ENCODE measurements at places on chromosomes 5 and 9.

DNA sequence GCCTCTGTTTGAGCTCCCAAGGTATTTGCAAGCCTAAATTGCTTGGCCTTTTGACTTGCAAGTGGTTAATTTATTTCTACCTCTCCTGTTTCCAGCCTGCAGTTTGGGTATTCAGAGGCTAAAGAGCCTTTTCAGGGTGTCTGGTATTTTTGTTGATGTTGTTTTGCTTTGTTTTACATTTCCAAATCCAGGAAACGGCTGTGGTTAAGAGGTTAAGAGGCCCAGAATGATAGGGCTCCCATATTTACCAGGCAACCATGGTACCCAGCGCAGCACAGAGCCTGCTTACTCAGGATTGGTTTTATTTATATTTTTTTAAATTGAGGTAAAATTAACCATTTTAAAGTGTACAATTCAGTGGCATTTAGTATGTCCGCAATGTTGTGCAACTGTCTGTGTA is 92.1 kb downstream of the PDZD2 start:
- DNase-seq, result peak; percentile 25

GRCh38 chr5:142201471-142201887 is 92.9 kb downstream of the NDFIP1 start:
- DNase-seq, result no peak

GRCh38 chr9:114972510-114973136 is 42.2 kb upstream of the TNFSF8 start:
- no peak for DNase-seq

DNA sequence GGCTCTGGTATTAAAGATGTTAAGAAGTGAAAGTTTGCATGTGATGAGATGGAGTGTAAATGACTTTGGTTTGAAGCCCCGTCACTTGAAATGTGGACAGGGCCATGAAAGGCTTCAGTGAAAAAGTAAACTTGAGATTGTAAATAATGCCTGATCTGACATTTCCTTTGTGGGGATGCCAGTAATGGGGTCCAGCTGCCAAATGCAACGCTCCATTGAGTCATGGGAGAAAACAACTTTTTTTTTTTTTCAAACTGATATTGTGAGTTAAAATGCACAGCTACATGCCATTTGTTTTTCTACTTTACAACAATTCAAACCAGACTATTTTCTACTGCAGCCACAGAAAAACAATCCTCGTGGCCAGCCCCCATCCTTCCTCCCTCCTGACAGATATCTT is 327.0 kb upstream of the TNC start:
- no peak for DNase-seq

DNA sequence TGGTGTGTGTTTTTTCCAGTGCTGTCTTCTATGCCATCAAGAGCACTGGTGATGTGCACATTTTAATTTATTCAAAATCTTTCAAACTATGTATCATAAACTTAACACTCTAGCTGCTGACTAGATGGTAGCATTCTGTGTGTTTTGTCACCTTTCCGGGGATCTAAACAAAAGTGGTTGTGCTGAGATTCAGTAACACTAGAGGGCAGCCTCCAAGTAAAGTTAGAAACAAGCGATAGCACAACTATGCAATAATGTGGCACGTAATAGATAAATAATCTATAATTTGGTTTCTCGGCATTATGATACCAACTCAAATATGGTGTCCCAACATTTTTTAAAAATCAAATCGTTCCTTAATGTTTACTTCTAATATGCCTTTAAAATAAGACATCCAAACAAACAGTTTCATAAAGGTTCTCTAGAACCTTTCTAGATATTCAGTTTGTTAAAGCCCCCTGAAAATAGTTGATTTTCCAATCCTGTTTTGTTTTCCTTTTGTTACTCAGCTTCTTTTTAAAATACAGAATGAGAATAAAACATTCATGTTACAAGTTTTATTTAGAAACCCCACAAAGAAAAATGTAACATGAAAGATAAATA is 16.9 kb downstream of the SEMA6A start:
- DNase-seq, result no peak

DNA sequence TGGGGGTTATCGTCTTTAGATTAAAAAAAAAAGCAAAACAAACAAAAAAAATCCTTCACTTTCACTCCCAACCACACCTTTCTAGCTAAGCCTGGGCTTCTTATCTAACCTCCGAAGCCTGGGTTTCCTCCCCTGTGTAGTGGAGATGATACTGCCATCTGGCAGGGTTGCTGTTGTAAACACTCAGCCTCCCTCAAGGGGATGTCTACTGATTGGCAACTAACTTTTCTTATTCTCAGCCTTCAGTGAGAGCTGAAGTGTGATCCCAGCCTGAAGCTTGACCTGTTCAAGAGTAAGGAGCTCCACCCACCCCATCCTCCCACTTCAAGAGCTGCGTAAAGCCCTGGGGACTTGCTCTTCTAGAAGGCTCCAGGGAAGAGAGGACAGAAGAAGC is 21.5 kb upstream of the WWC1 start:
- DNase-seq, result no peak

DNA sequence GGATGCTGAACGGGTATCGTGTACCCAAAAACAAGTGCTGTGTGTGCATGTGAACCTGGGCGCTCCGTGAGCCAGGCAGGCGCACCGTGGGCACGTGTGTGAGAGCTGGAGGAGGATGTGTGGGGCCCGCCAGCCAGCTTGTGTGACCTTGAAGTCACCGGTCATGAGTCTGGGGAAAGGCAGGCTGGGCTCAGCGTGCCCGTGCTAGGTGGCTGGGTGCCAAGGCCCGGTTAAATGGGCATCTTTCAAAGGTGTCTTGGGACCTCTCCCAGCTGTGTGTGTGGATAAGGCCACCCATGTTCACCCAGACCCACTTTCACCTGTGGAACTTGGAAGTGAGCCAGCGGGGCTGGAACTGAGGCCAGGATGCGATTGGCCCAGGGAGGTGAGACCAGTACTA is 3.4 kb downstream of the KCNT1 start:
- DNase-seq, result no peak

GRCh38 chr5:83562071-83562606 is 90.6 kb downstream of the VCAN start:
- DNase-seq, result no peak

DNA sequence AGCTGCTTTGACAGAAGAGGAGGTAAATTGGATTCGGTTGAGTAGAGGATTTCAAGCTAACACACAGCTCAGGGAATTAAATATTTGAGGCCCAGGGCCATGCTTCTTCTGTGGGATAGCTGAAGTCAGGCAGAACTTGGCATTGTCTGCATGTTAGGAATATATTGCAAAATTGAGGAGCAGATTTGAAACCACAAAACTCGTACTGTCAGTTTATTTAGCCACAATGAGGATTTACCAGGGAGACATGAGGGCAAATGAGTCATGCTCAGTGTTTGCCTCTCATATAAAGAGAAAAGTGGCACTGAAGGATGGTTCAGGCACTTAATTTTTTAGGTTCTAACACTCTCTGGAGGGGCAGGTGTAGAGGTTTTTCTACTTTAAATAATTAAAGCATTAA is 83.0 kb upstream of the PRLR start:
- no peak for DNase-seq

DNA sequence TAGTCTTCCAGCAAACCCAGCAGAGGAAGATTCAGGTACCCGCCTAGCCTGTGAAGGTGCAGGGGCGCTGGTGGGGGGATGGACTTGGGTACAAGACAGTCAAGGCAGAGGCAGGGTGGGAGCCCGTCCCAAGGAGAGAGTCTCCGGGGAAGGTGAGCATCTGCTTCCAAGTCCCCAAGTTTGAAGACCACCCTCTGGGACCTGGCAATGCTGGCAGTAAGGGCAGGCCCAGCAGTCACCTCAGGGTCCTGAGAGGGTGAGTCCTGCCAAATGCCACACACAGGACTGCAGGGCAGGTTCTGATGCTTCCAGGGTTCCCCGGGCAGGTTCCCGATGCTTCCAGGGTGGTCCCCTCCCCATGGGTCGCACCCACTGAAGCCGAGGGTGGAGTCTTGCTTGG is 261.8 kb upstream of the IRX1 start:
- DNase-seq, result no peak

DNA sequence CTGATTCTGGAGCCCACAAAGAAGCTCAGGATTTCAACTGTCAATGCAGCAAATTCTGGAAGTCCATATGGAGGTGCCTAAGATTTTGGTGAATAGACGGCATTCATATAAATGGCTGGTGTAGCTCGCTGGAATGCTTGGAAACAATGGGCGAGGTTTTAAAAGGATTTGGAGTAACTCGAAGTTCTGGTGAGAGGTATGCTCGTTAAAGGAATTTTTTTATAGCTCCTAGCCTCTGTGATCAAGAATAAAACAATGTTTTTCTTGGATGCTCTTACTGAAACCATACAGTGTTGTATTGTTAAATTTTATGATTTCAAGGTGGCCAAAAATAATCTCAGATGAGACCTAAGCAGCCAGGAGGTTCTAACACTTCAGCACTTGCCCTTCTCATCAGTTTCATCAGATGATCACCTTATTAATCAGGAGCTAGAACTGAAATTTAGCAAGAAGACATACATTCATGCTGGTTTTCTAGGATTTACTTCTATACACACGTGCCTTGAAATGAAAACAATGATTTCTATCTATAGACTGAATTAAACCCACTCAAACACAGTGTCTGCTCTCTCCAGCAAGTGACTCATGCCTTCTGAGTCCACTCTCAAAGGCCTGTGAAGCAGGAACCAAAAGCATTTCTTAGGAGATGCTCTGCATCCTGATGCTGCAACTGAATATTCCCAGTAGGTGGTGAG is 79.2 kb downstream of the OTULIN start:
- no peak for DNase-seq

DNA sequence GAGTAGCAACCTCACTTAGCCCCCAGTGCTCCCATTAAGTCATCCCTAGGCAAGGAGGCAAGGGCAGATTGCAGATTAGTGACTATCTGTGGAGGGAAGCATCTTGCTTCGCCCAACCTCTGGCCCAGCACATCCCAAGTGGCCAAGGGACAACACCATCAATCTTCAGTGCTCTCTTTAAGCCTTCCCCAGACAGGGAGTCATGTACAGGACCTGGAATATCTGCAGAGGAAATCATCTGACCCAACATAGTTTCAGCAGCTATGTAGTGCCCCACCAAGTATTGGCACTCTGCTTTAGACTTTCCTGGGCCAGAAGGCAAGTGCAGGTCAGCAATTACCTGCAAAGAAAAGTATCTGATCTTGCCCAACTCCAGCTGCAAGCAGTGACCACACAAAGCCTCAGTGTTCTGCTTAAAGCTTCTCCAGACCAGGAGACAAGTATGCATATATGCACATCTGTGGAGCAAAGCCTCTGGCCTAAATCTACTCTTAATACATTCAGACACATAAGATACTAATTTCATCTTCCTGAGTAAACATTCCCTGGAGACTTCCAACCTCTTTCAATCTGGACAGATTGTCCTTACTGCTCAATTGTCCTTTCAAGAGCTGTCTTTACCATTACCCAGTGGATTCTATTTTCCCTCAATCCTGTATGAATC is 224.8 kb upstream of the VLDLR start:
- DNase-seq, result no peak

GRCh38 chr5:57664700-57665099 is 182.1 kb upstream of the ACTBL2 start:
- no peak for DNase-seq

DNA sequence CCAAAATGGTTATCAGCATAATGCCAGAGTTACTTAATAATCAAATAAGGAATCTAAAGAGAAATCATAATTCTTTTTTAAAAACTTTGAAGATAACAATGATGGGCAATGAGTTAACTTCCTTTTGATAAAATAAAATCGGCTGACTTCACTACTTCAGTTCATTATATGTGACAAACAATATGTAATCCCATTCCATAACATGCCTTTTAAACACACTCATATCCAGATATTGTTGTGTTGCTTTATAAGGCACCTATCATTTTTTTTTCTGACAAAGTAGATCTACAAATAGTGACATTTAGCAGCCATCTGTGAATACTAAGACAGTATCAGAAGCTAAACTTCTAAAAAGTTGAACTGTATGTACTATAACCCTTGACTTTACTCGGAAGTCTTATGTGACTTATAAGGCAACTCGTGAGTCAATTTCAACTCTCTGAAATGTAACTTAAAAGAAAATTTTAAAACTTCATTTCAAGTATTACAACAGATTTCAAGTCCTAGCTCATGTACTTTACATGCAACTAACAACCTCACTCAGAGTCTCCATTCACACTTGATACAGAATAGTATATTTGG is 7.5 kb downstream of the ADAMTS6 start:
- DNase-seq, result no peak

GRCh38 chr9:98031169-98031568 is 25.4 kb upstream of the NANS start:
- no peak for DNase-seq

DNA sequence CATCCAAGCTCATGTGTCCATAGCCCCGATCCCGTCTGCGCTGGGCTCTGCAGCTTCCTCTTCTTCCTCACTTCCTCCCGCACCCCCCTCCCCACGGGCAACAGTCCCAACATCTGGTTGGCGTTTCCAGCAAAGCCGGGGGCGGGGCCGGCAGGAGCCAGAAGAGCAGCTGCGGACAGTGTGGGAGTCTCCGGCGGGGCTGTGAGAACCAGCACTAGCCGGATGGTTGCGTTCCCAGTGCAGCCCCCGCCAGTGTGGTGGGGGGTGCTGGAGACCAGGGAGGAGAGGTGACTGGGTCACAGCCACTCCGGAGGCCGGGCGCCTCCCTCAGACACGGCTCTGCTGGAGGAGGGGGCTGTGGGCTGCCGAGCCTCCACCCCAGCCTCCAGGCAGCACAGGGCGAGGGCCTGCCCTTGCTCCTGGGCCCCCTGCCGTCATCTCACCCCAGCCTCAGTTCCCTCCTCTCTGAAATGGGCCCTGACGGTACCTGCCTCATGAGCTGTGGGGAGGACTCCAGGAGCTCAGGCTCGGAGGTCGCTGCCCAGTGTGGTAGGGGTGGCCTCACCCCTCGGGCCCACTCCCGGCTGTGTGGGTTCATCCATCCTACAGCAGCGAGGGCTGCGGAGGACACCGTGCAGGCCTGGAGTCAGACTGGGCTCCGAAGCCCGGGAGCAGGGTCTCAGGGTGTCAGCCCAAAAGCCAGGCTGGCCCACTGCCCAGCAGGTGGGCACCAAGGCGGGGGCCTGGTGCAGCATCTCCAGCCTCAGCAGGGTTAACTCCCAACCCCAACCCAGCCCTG is 41.5 kb upstream of the NOTCH1 start:
- DNase-seq, result no peak

DNA sequence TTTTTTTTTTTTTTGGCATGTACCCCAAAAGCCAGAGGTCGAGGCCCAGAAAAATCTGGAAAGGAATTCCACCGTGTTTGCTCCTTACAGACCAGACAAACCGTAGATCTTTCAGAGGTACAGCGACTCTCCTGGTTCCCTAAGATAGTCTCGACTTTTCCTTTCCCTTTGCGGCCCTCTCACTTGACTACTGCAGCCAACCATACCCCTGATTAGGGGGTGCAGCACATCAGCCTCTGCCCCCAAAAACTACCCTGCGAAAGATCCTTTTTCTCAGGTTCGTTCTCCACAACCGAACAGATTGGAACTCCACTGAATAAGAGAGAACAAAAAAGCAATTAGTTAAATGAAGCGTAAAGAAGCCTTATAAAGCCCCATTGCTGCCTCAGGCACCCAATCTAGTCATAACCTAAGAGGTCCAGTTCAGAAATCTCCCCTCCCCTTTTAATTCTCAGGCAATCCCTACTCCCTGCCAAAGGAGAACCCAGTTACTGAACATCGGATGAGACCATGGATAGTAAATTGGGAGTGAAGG is 379 bp upstream of the TICAM2 start:
- no peak for DNase-seq

Data from CD4-positive, alpha-beta T cell treated with Interleukin-12 subunit alpha and Interleukin-12 subunit beta, for 1 hour (primary cell).